ENCODE measurements at places on chromosomes 13 and 19. TPM values are rescaled to one million over a fixed set of nuclear protein-coding genes. Genes with fewer than 3 reads are reported as not detected.

The APLP1 gene
- total RNA-seq, result 32.5 TPM

- DNase-seq, result no peak
Measured at GRCh38 chr13:106230450-106230849, 305.0 kb downstream of the EFNB2 start.

The PSG2 gene
- total RNA-seq, result not detected

The AP1M2 gene
- not detected for total RNA-seq

The ZNF649 gene
- 6.6 TPM for total RNA-seq

DNA sequence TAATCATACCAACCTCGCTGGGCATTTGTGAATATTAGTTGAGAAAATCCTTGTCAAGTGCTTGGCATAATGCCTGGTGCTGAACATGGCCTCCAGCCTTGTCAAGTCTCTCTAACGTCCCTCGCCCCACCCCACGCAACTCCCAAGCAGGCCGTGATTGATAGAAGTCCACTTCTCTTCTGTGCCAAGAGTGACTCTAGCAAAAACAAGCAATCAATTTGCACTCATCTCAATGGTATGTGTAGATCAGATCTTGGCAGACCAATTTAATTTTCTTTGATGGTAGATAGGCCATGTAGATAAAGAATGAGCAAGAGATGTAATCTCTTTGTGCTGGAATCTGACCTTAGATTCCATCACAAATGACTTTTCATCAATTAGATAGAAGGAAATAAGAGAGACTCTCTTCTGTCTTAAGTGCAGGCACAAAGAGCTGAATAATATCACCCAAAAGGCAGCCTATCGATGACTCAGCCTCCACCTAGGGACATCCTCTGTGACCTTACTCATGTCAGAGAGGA, 31.0 kb upstream of the KATNAL1 start:
- DNase-seq, result no peak

The FLT3LG gene
- total RNA-seq, result 5.0 TPM

GRCh38 chr13:62129000-62129551, 713.4 kb upstream of the PCDH20 start:
- no peak for DNase-seq

GRCh38 chr13:23380534-23380933, 53.0 kb downstream of the SACS start:
- DNase-seq, result no peak

The CDC42EP5 gene
- total RNA-seq, result 10.1 TPM

- no peak for DNase-seq
Measured at GRCh38 chr19:19527674-19528625, 761 bp upstream of the YJEFN3 start.

DNA sequence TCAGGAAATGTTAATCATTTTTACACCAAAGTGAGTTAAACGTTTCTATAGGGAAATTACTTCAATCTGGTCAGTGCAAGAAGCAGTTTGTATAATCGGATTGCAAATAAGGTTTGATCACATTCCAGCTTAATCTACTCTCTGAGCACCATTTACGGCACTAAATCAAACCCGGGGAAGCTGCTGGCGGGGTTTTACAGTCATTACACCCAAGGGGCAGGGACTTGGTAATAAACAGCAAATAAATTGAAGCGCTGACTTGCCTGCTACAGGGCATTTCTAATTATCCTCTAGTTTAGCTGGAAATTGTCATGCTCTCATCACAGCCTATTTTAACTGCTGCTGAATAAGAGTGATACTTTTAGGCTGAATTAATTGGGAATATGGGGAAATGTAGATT, 152.1 kb upstream of the SOX21 start:
- no peak for DNase-seq

GRCh38 chr19:6533000-6533328, 2.1 kb downstream of the TNFSF9 start:
- no peak for DNase-seq

The TMC4 gene
- not detected for total RNA-seq

DNA sequence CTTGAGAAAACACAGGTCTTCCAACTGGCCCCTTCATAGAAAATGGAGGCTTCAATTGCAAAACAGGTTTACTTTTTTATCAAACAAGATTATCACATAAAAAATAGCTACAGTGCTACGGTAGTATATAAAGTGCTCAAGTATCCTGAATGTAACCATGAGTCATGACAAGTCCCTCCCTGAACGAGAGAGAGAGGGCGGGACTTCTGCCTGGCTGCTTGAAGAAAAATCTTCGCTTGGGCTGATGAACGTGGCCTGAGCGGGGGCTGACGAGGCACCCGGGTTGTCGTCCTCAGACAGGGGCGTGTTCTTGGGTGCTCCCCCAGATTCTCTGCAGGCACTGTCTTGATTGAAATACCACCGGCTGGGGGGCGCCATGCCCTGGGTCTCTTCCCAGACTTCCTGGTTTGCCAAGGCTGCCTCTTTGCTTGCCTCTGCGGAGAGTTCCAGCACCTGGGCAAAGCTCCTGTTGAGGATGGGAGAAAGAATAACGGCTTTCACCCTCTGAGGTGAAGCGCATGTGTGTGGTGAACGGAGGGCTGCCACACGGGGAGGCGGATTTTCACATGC, 23.2 kb upstream of the CPAMD8 start:
- no peak for DNase-seq

DNA sequence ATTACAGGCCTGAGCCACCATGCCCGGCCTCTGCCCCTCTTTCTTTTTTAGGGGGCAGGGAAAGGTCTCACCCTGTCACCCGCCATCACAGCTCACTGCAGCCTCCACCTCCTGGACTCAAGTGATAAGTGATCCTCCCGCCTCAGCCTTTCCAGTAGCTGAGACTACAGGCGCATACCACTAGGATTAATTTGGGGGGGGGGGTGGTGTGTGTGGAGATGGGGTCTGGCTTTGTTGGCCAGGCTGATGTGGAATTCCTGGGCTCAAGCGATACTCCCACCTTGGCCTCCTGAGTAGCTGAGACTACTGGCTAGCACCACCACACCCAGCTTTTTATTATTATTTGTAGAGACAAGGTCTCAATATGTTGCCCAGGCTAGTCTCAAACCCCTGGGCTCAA, 4.2 kb downstream of the APOE start:
- DNase-seq, result no peak

DNA sequence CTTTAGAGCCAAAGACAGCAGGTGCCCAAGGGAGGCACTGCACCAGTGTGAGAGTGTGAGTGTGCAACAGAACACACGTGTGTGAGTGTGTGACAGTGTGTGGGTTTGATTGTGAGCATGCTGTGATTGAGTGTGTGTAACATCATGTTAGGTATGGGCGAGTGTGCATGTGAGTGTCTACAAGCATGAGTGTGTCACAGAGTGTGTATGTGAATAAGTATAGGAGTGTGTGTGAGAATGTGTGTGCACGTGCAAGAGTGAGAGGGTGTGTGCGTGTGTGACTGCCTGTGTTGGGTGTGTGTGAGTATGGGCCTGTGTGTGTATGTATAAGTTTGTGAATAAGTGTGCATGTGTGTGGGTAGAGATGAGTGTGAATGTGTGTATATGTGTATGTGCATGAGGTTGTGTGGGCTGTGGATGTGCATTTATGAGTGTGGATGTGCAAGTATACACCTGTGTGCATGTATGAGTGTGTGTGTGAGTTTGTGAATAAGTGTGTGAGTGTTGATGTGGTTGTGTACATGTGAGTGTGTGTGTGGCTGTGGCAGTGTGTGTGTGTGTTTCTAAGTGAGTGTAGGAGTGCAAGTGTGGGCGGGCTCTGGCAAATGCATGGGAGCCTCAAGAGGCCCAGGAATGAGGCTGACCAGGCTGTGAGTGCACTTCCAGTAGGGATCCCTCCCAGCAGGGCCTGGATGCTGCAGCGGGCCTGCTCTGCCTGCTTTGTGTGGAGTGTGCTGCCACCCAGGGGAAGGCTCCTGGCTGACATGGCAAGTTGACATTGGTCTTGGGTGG, 198.4 kb downstream of the COL4A1 start:
- DNase-seq, result peak; percentile 81

- no peak for DNase-seq
Measured at GRCh38 chr19:56174550-56174949, 1.3 kb upstream of the GALP start.

The PRSS57 gene
- total RNA-seq, result not detected

GRCh38 chr19:41324921-41325639, 15.1 kb downstream of the CCDC97 start:
- DNase-seq, result peak; percentile 77

DNA sequence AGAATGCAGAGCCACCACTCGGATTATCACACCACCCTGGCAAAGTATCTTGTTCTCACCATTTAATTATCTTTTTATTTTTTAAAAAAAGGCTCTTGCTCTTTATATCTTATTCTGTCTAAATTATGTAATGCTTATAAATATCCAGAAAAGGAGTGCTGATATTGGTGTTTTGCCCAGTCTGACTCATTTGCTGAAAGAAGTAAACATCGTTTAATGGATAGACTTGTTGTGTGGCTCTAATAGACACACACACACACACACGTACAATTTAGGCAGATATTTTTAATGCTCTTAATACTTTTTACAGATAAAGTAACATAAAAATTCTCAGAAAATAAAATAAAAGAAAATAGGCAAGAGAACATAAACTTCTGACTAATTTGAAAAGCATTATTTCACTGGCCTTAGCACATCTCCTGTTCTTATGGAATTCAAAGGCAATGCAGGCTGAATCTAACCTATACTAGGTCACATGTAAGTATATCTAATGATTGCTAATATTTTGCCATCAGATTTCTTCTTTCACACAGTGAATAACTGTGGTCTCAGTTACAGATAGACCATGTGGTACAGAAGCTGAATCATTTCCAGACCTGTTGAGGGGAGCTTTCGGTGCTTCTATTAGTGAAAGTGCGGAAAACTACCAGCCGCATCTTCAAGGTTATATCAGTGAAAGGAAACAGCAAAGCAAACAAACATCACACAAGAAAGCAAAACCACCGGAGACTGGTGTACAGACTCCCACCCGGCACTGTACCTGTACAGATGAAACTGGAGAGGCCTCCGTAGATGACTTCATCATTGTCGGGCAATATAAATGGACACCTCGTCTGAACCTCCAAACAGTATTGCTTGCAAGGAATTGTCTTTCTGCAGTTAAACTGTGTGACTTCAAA, 642.1 kb upstream of the ARGLU1 start:
- no peak for DNase-seq

The OR7D2 gene
- total RNA-seq, result not detected

The SIGLEC5 gene
- not detected for total RNA-seq

DNA sequence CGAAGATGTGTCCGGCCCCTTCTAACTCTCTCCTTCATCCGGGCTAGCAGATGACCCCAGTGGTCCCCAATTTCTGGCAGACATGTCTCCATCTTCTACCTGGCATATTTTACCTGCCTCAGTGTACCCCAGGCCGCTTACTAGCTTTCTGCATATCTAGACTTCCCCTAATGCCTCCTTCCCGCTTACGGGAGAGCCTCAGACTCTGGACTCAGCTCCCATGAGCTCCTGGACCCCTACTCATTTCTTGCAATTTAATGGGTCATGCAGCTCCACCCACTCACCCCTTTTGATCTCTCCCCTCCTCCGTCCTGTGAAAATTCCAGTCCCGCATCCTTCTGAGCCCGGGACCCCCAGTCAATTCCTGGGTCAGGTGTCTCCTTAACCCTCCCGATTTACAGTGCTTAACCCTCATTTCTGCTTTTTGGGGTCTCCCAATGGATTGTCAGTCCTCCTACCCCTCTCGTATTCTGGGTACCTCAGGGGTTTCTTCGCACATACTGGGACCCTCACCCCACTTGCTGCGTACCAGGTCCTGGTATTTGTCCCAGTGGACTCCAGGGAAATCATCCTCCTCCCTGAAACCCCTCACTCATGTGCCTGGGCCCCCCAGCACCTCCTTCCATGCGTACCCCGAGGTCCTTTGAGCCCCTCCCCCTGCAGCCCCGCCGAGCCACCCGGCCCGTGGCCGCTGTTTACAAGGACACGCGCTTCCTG, 500 bp upstream of the JUNB start:
- no peak for DNase-seq

GRCh38 chr13:113625965-113626721, 31.9 kb downstream of the ATP4B start:
- no peak for DNase-seq

GRCh38 chr13:40568246-40569023, 98.0 kb downstream of the FOXO1 start:
- no peak for DNase-seq

- DNase-seq, result no peak
Measured at GRCh38 chr13:44180876-44181536, 192.6 kb upstream of the SERP2 start.

The PSG11 gene
- not detected for total RNA-seq

GRCh38 chr13:111516712-111517640, 196.5 kb downstream of the TEX29 start:
- DNase-seq, result peak; percentile 17

The C19orf67 gene
- not detected for total RNA-seq

The RFPL4A gene
- not detected for total RNA-seq

DNA sequence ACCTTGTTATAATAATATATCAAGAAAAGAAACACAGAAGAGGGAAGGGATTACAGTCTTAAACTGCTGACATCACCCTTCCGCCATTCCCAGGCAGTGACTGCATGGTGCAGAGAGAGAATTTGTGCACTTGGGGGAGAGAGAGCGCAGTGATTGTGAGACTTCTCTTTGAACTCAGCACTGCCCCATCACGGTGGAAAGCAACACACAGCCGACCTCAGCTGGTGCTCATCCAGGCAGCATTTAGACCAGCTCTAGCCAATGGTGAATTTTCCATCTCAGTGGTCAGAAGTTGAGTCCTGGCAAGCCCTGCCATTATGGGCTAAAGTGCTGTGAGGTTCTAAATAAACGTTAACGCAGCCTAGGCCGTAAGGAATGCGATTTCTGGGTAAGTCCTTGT, 1681.5 kb downstream of the EFNB2 start:
- no peak for DNase-seq

DNA sequence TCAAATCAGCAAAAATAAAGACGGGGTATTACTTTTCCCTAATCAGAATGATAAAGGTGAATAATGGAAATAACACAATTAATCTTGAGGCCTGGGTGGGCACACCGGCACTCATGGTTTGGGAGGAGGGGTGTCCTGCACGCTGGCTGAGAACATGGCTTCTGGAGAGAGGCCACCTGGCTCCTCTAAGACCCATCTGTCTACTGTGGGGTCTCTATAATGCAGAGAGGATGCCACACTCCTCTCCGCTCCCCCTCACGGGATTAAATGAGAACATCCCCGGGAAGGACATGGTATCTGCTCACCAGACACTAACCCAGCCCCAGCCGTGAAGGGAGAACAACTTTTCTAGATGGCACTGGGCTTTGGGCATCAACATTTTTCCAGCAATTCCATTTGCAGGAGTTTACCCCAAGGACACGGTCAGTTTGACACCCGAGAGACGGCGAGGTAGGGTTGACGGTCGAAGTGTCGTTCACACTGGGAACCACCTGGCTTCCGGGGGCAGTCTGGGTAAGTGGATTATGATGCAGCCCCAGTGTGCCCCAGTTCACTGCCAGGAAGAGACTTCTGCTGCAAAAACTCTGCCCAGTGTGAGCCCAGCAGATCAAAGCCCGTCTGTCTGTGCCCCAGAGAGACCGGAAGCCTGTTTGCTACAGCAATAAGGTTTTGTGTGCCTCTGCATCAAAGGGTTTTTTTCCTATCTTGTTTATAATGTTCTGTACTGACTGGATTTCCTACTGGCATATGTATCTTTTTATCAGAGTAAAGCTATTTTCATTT, 56.6 kb downstream of the CEBPG start:
- DNase-seq, result no peak
